Central memory CD4-positive, alpha-beta T cell (primary cell): ENCODE measurements at places on chromosomes 1 and 21.

DNA sequence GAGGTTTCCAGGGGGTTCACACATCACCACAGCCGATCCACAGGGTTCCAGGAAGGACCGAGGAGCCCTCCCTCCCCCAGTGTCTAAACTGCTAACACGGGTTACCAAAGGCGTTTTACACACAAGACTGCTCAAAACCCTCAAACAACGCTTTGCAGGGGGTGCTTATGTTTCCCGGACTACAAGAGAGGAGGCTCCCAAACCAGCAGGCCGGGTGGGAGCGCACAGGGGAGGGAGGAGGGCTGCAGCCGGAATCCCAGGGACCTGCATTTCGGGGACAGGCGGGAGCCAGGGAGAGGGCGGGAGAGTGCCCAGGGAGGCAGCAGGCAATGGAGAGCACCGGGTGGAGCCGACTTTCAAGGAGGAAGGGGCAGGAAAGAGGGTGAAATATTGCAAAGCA is 50.8 kb downstream of the ACBD3 start:
- DNase-seq = no peak

GRCh38 chr1:97976801-97977200 is 56.0 kb upstream of the DPYD start:
- no peak for DNase-seq

DNA sequence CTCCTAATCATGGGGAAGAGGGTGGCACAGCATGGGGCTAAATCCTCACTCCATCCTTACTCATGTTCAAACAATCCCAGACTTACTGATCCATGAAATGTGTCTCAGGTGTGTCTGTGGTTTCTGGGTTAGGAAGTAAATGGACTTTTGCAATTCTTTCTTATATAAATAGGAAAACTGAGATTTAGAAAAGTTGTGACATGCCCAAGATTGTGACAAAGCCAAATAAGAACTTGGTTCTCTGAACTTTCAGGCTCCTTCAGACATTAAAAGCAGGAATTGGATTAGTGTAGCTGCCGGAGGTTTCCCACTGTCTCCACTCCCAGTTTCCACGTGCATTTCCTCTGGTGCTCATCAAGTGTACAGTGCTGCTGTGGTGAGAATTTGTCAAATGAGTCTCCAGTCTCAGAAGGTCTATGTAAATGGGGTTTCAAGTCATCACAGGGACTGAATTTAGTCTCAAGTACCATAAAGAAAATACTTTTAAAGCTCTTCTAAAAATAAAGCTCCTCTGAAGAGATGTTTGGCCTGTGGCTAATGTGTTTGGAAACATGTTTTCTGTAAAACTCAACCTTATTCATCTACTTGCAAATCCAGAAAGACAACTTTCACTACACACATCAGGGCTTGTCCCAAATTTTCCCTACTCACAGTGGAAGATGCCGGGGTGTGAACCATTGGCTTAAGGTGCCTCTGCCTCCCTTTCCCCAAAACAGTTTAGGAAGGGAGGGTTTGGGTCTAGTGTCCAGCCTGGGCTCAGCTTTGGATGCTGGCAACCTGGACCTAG is 115.2 kb downstream of the NGF start:
- DNase-seq = no peak

- DNase-seq = no peak
Observed at GRCh38 chr1:170623171-170623570, 40.8 kb upstream of the PRRX1 start.

DNA sequence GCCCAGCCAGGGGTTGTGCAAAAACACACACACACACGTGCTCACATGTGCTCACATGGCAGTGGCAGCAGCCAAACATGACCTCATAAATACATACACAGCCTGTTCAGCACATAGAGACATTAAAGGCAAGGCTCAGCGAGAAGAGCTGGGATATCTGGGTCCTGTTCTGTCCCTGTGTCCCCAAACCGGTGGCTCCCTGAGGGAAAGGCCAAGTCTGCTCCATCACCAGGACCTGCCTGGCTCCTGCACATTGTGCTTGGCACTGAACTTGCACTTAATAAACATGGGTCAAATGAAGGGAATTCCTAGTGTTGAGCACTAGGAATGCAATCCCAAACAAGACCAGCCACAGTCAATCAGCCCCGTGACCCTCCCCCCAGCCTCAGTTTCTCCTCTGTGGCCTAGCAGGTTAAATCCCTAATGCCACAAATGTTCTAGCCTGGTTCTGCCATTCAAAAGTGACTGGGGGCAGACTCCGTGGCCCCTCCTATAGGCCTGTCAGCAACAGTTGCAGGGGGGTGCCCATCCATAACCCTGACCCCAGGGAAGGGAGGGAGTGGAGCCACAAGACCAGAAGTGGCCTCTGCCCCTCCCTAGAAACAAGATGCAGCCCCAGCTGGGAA is 160.9 kb upstream of the VAMP3 start:
- DNase-seq = no peak
